Stimulated activated CD8-positive, alpha-beta memory T cell treated with anti-CD3 and anti-CD28 coated beads, Interleukin-15, amount 100 ng/mL, for 4 hours (primary cell): ENCODE measurements at places on chromosomes 7 and 10.

- no peak for DNase-seq
These were observed 32.7 kb downstream of the KCNMA1 start for GRCh38 chr10:77604941-77605351.

DNA sequence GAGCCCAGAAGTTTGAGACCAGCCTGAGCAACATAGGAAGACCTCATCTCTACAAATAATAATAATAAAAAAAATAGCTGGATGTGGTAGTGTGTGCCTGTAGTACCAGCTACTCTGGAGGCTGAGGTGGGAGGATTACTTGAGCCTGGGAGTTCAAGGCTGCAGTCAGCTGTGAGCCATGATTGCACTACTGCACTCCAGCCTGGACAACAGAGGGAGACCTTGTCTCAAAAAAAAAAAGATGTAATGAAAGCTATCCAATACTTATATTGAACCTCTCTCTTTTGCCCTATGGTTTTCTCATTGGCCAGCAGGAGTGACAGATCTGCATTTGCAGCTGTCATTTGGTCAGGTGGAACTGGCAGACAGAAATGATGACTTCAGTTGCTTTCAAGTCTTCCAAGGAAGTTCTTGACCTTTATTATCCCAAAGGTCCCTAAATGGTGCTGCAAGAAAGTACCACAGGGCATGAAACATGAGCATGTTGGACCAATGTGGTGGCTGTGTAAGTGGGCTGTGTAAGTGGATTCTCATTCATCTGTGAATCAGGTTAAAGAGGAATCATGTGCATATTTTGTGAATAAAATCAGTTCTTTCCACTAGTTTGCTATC lies 99.4 kb downstream of the CALD1 start:
- no peak for DNase-seq

DNA sequence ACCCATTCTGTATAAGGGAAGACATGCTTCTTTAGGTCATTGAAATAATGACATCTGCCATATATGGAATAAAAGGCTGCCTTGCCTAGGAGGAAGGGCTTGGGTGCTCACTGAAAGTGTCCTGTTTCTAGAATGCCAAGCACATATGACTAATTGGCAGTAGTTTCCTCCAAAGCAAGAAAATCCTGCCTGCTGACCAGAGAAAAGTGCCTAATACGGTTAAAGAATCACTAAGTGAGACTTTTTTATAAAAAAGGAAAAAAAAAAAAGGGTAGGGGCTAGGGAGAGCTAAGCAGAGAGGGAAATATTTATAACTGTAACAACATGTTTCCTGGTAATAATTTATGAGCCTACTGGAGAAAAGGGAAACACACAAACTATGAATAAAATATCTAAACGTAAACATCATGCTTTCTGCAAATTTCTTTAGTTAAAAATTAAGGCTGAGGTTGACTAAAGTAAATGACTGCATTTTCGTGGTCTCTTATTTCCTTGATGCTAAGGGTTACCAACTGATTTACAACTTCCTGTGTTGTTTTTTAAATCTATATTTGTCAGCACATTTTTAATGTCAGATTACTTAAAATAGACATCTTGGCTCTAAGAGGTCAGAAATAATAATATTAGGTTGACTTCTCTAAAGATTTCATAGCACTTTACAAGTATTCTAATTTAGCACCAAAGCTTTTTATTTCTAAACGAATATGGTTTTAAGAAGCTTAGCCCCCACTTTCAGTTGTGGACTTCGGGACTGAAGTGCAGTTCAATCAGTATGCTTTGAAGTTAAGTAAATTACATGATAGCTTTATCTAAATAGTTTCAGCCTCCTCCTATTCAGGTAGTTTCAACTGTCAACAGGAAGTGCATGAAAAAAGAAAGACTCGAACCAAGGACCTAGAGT lies 89.6 kb downstream of the CABCOCO1 start:
- no peak for DNase-seq

DNA sequence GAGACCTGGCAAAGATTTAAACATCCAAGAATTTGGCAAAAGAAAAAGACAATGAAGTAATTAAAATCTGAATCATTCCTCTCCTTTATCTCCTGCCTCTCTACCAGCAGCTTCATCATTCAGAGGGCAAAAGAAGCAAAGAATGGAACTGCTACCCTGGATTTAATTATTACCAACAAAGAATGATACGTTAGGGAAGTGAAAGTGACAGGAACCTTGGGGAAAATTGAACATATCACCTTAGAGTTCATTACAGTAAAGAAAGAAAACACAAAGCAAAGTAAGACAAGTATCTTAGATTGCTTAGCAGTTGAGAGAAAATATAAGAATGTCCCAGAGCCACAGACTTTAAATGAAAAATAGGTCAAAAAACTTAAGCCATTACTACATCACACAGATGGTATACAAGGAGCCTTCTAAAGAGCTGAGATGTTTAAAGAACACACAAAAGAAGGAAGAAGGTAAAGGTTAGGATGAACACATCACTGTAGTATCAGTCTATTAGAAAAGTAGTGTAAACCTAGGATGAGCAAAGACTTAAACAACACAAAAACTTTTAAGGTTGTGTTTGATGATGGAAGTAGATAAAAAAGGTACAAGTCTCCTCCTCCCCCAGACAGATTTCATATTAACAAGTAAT lies 17.5 kb downstream of the CTNNA3 start:
- DNase-seq = no peak

DNA sequence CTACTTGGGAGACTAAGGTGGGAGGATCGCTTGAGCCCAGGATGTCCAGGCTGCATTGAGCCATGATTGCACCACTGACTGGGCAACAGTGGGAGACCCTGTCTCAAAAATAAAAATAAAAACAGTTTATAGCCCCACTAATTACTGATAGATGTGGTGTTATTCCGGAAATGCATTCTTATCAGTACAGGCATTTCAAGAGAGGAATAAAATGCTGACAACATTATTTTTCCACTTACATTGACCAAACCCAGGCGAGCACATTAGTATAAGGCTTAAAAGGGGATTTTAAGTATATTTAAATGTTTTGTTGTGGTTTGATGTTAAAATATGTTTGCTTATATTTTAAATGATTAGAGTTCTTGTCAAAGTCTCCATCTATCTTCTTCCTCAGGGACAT lies 359.5 kb downstream of the PLXDC2 start:
- DNase-seq = no peak

- DNase-seq = no peak
These were observed 70.9 kb upstream of the AMPH start for GRCh38 chr7:38702002-38702535.

DNA sequence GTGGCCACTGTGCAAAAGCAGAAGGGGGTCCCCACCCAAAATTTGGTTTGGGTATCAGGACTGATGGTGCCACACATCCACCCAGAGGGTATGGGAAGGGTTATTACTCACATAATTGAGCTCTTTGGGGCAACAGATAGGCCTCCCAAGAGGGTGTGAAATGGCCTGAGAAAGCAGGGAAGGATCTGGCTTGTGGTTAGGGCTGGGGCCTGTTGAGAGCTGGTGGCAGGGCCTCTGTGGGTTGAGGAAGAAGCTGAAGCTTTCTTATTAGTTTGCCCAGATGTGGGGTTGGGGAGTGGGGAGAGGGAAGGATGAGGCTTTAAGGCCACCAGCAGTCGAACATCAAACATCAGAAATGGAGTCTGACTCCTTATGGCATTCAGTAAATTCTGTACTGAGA lies 18.3 kb upstream of the MKI67 start:
- no peak for DNase-seq
